ENCODE measurements at places on chromosomes 7 and 10.

- no peak for DNase-seq
These were observed 255.5 kb upstream of the C7orf33 start for GRCh38 chr7:148334959-148335577.

GRCh38 chr7:31640381-31640780 is 46.6 kb upstream of the PPP1R17 start:
- DNase-seq = no peak

GRCh38 chr7:7449055-7449454 is 86.6 kb downstream of the COL28A1 start:
- no peak for DNase-seq

- no peak for DNase-seq
These were observed 73.2 kb downstream of the CALD1 start for GRCh38 chr7:134852625-134853024.

DNA sequence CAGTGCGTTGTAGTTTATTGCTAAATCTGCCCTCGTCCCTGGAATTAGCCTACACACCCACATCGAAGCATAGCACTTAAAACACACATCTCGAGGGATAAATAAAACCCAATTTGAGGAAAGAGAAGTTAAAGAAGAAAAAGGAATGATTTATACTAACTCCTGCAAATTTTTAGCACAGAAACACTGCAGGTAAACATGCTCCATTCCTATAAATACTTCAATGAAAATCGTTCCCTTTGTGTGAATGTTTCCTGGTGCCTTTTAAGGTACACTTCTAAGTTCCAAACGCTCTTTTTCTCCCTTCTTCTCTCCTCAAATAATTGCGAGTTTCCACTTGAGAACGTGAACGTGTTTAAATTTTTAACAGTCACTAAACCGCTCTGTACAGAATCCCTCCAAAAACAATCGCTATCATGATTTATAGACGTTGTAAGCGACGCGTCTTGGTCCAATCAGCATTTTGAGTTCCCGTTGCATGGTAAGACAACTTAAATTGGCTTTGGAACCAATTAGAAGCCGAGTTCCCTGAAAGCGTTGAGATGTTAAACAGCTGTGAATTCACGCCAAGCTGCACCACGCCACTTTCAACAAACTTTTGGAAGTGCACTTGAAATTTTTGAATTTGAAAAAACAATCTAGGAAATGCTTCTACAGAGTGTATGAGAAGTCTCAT is 12.5 kb upstream of the EBLN1 start:
- no peak for DNase-seq

GRCh38 chr10:45410807-45411606 is 37.0 kb downstream of the ALOX5 start:
- DNase-seq = no peak
